ENCODE measurements at places on chromosomes 11 and 22. TPM values are rescaled to one million over a fixed set of nuclear protein-coding genes. Genes with fewer than 3 reads are reported as not detected.

DNA sequence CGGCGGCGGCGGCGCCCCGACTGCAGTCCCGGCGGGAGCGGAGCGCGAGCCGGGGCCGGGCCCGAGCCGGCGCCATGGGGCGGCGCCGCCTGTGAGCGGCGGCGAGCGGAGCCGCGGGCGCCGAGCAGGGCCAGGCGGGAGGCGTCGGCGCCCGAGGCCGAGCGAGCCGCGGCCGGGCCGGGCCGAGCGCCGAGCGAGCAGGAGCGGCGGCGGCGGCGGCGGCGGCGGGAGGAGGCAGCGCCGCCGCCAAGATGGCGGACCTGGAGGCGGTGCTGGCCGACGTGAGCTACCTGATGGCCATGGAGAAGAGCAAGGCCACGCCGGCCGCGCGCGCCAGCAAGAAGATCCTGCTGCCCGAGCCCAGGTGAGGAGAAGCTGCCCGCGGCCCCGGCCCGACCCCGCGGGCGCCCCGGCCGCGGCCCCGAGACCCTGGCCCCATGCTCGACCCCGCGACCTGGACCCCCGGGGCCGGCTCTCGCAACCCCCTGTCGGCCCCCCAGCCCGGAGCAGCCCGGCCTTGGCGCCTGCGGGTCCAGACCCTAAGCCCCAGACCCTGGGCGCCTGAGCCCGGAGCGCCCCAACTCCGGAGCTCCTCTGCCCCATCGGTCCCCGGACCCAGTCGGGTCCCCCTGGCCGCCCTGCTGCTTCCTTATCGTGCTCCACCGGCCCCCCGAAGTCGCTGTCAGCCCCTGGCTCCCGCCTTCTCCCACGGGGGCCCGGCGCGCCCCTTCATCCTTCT, at the start of gene GRK2:
Gene GRK2, plus strand, starts transcription at position 25 of the 739 bp plus-strand sequence. Its CDS starts 227 bp downstream, at position 252.
- DNase-seq, result no peak

GRCh38 chr11:75268626-75269366, 28.2 kb downstream of the TPBGL start:
- no peak for DNase-seq

DNA sequence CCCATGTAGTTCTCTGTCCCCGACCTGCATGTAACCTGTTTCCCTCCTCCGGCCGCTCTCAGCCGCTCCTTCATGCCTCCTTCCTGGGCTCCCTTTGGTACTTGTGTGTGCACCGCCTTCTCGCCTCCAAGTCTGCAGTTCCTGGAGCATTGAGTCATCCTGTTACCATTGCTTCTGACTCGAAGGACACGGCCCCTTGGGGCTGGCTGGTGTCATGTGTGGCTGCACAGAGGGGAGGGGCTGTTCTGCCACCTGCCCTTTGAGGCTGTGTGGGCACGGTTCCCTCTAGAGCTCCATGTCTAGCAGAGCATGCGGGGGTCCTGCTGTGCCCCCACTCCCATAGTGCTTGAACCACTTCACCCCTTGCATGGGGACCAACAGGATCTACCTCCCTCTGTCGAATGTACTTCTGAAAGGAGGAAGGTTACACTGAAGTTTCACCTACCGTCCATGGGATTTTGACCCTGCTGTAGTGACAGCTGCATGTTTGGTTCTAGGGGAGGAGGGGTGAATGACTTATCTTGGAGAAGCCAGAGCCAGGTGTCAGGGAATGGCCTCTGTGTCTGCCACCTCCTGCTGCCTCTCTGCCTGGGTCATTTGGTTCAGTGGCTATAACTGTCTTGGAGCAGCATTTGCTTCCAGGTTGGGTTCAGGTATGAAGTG, 39.6 kb downstream of the BCR start:
- DNase-seq, result no peak

DNA sequence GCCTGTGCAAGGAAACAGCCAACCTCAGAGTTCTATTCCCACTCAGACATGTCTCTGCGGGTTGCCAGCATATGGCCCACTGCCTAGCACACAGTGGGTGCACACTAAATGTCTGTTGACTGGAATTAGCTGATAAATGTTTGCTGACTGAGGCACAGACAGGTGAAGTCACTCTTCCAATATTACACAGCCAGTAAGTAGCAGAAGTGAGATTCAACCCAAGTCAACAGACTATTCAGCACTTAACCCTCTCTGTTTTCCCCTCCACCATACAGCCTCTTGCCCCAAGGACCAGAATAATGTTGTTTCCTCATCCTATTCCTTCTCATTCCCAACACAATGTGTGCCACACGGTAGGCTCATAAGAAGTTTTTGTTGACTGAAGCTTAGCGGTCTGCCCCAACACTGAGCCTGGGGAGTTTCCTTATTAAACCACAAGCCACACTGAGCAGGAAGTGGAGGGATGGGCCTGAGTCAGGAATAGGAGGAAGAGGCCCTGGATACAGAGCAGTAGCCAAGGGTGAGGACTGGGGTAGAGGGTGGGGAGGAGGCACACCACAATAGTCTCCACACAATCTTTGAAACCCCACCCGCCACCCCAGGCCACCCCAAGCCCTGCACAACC, 15.7 kb upstream of the IL10RA start:
- no peak for DNase-seq

The MMP13 gene
- polyA plus RNA-seq, result 0.10 TPM

- DNase-seq, result no peak
These were observed 112.6 kb downstream of the CADM1 start for GRCh38 chr11:115391598-115391997.

- DNase-seq, result no peak
These were observed 188.4 kb downstream of the ADAMTS15 start for GRCh38 chr11:130636722-130637464.

GRCh38 chr11:10742460-10743208, 8.4 kb upstream of the CTR9 start:
- no peak for DNase-seq

The BTBD10 gene
- 23.0 TPM for polyA plus RNA-seq

The CBLIF gene
- not detected for polyA plus RNA-seq

- no peak for DNase-seq
These were observed 383 bp upstream of the TMEM223 start for GRCh38 chr11:62792202-62792575.

GRCh38 chr11:3044004-3044403, 13.2 kb downstream of the CARS1 start:
- DNase-seq, result no peak

DNA sequence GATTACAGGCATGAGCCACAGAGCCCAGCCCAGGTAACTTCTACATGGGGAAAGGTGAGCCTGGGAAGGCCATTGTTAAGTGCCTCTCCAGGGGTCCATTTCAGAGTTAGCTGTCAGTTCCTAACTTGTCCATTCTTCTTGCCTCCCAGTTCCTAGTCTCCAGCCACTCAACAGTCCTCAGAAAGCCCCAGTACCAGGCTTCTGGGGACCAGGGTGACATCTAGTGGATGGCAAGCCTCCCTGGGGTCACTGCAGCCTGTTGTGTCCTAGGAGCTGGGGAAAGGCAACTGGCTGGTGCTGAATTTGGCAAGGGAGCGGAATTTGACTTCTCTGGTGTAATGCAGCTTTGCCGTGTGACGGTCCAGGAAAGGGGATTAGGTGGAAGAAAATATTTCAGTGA, 2.1 kb downstream of the LGALS12 start:
- no peak for DNase-seq

GRCh38 chr11:1487851-1488574, 1.4 kb upstream of the MOB2 start:
- no peak for DNase-seq

- DNase-seq, result no peak
These were observed 165.9 kb upstream of the NECTIN1 start for GRCh38 chr11:119894916-119895315.

DNA sequence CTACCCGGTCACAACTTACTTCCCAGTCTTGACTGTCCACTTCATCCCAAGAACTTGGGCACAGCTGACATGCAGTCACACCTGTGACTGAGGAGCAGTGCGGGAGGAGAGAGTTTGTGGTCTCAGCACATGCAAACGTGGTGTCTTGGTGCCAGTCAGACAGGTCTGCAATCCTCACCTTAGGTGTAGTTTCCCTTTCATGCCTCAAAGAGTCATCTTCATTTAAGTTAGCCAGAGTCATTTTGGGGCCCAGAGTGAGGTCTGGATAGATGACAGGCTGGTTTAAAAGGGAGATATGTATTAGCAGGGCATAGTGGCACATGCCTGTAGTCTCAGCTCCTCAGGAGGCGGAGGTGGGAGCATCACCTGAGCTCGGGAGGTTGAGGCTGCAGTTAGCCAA, 108.5 kb upstream of the SORL1-AS1 start:
- DNase-seq, result no peak

DNA sequence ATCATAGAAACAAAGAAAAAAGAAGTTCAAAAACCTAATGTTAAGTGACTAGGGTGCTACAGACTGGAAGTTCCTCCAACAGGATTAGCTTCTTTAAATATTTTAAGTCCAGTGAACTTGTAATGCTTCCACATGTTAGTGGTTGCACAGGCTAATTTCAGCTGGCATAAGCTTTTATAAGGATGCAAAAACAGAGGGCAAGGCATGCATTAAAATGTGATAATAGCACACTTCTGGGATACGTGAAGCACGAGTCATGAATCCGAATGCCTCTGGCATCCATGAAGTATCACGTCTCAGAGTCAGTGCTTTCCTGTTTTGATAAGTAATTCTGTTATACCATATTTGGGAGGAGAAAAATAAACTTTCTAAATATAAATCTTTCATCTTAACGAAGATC, 106.8 kb downstream of the DCDC1 start:
- DNase-seq, result no peak

The ROBO4 gene
- 23.0 TPM for polyA plus RNA-seq

DNA sequence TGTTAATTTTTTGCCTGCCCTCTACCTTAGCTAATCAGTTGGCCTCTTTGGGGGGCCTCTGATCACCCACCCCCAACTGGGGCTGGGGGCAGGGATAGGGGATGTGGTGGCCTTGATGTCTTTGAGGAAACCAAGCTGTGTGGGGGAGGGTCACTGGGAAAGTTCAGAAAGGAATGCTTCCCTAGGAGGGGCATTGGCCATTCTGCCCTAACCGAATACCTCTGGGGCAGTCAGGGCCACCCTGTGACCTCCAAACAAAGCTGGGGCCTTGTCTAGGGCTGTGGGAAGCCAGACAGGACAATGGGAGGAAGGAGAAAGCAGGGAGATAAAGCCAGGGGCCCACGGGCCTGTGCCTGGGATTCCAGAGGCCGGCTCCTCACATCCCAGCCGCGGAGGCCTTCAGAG, 97.5 kb downstream of the TSPAN18 start:
- no peak for DNase-seq

The GCAT gene
- 5.9 TPM for polyA plus RNA-seq

DNA sequence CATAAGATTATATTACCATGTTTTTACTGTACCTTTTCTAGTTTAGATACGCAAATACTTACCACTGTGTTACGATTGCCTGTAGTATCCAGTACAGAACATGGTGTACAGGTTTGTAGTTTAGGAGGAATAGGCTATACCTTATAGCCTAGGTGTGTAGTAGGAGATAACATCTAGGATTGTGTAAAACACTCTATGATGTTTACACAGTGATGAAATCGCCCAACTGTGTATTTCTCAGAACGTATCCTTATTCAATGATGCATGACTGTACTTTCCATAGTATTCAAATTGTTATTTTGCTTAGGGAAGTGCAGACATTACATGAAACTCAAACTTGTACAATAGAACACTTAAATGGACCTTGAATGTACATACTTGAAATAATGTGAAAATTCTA, 188.1 kb upstream of the PDGFD start:
- DNase-seq, result no peak

DNA sequence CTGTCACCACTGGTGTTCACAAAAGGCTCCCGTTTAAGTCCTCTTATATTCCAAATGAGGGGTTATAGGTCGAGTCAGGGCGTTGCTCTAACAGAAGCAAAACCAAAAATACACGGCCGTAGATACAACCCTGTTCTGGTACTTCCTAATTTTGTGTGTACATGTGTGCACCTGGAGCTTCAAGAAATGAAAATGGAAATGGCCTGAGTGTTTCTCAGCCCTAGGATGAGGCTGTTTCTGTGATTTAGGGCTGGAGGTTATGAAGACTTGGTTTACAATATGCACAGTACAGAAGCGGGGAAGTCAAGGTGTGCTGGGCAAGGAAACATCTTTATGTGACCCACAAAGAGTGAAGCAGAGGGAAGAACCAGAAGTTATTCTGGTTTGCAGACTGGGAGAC, 110.4 kb upstream of the OR4B1 start:
- no peak for DNase-seq

DNA sequence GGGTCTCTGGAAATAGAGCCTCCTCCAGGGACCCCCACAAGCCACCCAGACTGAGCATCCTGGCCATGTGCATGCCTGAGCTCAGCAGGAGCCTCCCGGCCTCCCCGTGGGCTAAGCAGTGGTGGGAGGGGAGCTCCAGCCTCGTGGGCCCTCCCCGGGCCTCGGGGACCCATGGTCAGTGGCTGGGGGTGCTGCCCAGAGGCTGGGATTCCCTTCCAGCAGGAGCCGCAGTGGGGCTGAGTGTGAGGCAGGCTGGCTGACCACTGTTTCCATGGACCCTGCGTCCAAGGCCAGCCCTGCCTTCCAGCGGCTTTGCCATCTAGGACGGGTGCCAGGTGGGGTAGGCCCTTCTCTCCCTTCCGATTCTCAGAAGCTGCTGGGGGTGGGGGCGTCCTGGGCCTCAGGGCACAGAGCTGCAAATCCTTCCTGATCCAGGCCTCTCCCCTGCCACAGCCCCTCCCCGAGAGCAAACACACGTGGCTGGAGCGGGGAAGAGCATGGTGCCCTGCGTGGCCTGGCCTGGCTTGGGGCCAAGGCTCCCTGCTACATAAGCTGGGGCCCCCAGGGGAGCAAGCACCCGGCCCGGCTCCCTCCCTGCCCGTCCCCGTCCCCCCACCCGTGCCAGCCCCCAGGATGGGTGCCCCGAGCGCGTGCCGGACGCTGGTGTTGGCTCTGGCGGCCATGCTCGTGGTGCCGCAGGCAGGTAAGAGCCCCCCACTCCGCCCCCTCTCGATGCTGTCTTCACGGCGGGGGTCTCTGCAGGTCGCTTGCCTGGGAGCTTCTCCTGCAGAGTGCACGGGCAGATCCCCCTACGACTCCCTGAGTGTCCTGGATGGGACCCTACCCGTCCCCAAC, at the start of gene MUC5B:
Gene MUC5B, plus strand, starts transcription at position 576 of the 855 bp plus-strand sequence. Its CDS starts 58 bp downstream, at position 634.
- no peak for DNase-seq

Data from forelimb muscle (tissue), 1 donor.